Hepatocyte (in vitro differentiated cells): ENCODE measurements at places on chromosomes 16 and 17. TPM values are rescaled to one million over a fixed set of nuclear protein-coding genes. Genes with fewer than 3 reads are reported as not detected.

Gene STH
- not detected in 2 replicates for polyA plus RNA-seq

Gene TBX21
- not detected in 2 replicates for polyA plus RNA-seq

Gene FBXO39
- polyA plus RNA-seq, result 0.28 TPM in 1 of 2 replicates, not detected in the other

Gene C17orf113
- polyA plus RNA-seq, result 0.46 and 1.2 TPM in 2 replicates

Gene MMP25
- polyA plus RNA-seq, result 6.3 and 8.7 TPM in 2 replicates

Gene HSD3B7
- polyA plus RNA-seq, result 16.7 and 20.8 TPM in 2 replicates

Gene DRC7
- polyA plus RNA-seq, result 0.93 TPM in 1 of 2 replicates, not detected in the other

Gene SMTNL2
- 106 TPM in 2 replicates for polyA plus RNA-seq

Gene CFAP97D1
- polyA plus RNA-seq, result not detected in 2 replicates

Gene KRTAP3-2
- polyA plus RNA-seq, result not detected in 2 replicates

Gene SALL1
- 2.0 and 2.4 TPM in 2 replicates for polyA plus RNA-seq

Gene NOXO1
- polyA plus RNA-seq, result 5.4 and 6.0 TPM in 2 replicates

Gene ALDH3A1
- 0.13 and 1.4 TPM in 2 replicates for polyA plus RNA-seq

Gene EVPL
- polyA plus RNA-seq, result 2.0 and 4.6 TPM in 2 replicates

Gene KRTAP3-1
- 2.7 and 3.4 TPM in 2 replicates for polyA plus RNA-seq

Gene PDE6G
- 0.37 and 0.83 TPM in 2 replicates for polyA plus RNA-seq

Gene FBXW10B
- 0.23 and 0.29 TPM in 2 replicates for polyA plus RNA-seq

Gene EME2
- polyA plus RNA-seq, result 20.8 and 28.2 TPM in 2 replicates

Gene CHP2
- 1.4 and 3.3 TPM in 2 replicates for polyA plus RNA-seq

Gene SPECC1
- polyA plus RNA-seq, result 20.4 and 22.9 TPM in 2 replicates

Gene CDC42EP4
- polyA plus RNA-seq, result 74.5 and 82.7 TPM in 2 replicates

Gene PTX4
- polyA plus RNA-seq, result not detected in 2 replicates

Gene WNT3
- polyA plus RNA-seq, result 5.3 and 7.3 TPM in 2 replicates

Gene ODAD4
- 0.75 and 0.76 TPM in 2 replicates for polyA plus RNA-seq

Gene SLC12A3
- not detected in 2 replicates for polyA plus RNA-seq

Gene TNFRSF12A
- 385 and 452 TPM in 2 replicates for polyA plus RNA-seq

Gene RASD1
- 44.8 and 46.9 TPM in 2 replicates for polyA plus RNA-seq

Gene STX1B
- 2.0 and 2.7 TPM in 2 replicates for polyA plus RNA-seq

Gene PHOSPHO1
- polyA plus RNA-seq, result 0.54 TPM in 1 of 2 replicates, not detected in the other

Gene FBXW10
- not detected in 2 replicates for polyA plus RNA-seq

Gene OR3A3
- not detected in 2 replicates for polyA plus RNA-seq

Gene FOXN1
- 0.87 TPM in 1 of 2 replicates, not detected in the other for polyA plus RNA-seq

Gene TMIGD1
- polyA plus RNA-seq, result 1.3 and 2.5 TPM in 2 replicates

Gene ADAM11
- polyA plus RNA-seq, result 0.50 and 1.4 TPM in 2 replicates

Gene ARSG
- polyA plus RNA-seq, result 1.2 and 1.4 TPM in 2 replicates

Gene OR3A2
- polyA plus RNA-seq, result not detected in 2 replicates

Gene DHRS7C
- 0.19 TPM in 1 of 2 replicates, not detected in the other for polyA plus RNA-seq

Gene PRDM7
- not detected in 2 replicates for polyA plus RNA-seq

Gene SLC5A11
- polyA plus RNA-seq, result 0.44 and 1.7 TPM in 2 replicates

Gene TOX3
- 23.6 and 38.1 TPM in 2 replicates for polyA plus RNA-seq

Gene FBXL16
- polyA plus RNA-seq, result 0.28 and 0.38 TPM in 2 replicates

Gene SHBG
- polyA plus RNA-seq, result 5.3 and 10.0 TPM in 2 replicates

Gene NUDT16L1
- 78.8 and 80.5 TPM in 2 replicates for polyA plus RNA-seq

Gene FN3K
- polyA plus RNA-seq, result 12.8 and 13.7 TPM in 2 replicates

Gene DLX4
- 1.4 and 3.7 TPM in 2 replicates for polyA plus RNA-seq

Gene VASN
- 55.9 and 64.2 TPM in 2 replicates for polyA plus RNA-seq

Gene STAC2
- 0.06 and 0.31 TPM in 2 replicates for polyA plus RNA-seq

Gene IL17C
- 0.57 and 0.79 TPM in 2 replicates for polyA plus RNA-seq

Gene C1QTNF8
- polyA plus RNA-seq, result 0.10 TPM in 1 of 2 replicates, not detected in the other

Gene TVP23A
- polyA plus RNA-seq, result 1.1 and 1.5 TPM in 2 replicates

Gene ATMIN
- 30.7 and 35.6 TPM in 2 replicates for polyA plus RNA-seq

Gene B9D1
- polyA plus RNA-seq, result 30.8 and 51.3 TPM in 2 replicates
